ENCODE measurements at places on chromosomes 11 and 22. TPM values are rescaled to one million over a fixed set of nuclear protein-coding genes. Genes with fewer than 3 reads are reported as not detected.

GRCh38 chr11:14132312-14132711 is 169.8 kb downstream of the SPON1 start:
- no peak overlapping the region for H3K27ac ChIP-seq
- no peaks in the 10 kb centered on the region for H3K36me3 ChIP-seq
- H3K4me3 ChIP-seq = no peak overlapping the region
- no peak for DNase-seq
- no peaks in the 10 kb centered on the region for H3K27me3 ChIP-seq

- no peak for DNase-seq
- H3K4me1 ChIP-seq = no peaks in the 10 kb centered on the region
- H3K4me3 ChIP-seq = no peak overlapping the region
- H3K27me3 ChIP-seq = no peaks in the 10 kb centered on the region
- H3K27ac ChIP-seq = no peak overlapping the region
These were observed 81.1 kb downstream of the DGCR2 start for GRCh38 chr22:19040888-19041703.

DNA sequence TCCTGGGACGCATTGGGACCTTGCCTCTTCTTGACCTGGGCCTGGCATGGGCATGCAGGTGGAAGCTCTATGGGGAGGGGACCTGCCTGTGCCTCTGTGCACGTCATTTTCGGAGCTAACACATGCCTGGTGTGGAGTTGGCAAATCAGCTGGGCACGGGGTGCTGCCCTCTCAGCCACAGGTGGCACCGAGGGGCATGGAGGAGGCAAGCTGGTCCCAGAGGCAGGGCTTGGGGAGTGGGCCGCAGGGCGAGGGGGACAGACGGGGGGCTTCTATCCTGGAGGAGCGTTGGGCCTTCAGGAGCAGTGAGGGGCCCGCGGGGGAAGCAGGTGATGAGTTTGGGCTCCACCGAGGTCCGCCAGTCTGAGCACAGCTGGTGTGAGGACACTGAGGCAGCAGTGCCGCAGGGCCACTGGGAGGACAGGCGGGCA is 362.0 kb downstream of the TBC1D22A start:
- H3K27ac ChIP-seq = no peak overlapping the region
- H3K36me3 ChIP-seq = peaks cover 5% of the 10 kb centered on the region
- no peak overlapping the region for H3K4me3 ChIP-seq
- H3K27me3 ChIP-seq = no peaks in the 10 kb centered on the region
- no peak for DNase-seq
- no peaks in the 10 kb centered on the region for H3K4me1 ChIP-seq

- H3K4me3 ChIP-seq = peak overlapping the region; percentile 71
- H3K4me1 ChIP-seq = peaks cover 51% of the 10 kb centered on the region
- peak; percentile 95 for DNase-seq
- no peaks in the 10 kb centered on the region for H3K27me3 ChIP-seq
These were observed 716 bp upstream of the DDB2 start for GRCh38 chr11:47213950-47214565.

GRCh38 chr11:123062892-123063825 is 1.2 kb upstream of the HSPA8 start:
- H3K36me3 ChIP-seq = peaks cover 30% of the 10 kb centered on the region
- peak; percentile 84 for DNase-seq
- peak overlapping the region; percentile 100 for H3K27ac ChIP-seq
- no peaks in the 10 kb centered on the region for H3K27me3 ChIP-seq

DNA sequence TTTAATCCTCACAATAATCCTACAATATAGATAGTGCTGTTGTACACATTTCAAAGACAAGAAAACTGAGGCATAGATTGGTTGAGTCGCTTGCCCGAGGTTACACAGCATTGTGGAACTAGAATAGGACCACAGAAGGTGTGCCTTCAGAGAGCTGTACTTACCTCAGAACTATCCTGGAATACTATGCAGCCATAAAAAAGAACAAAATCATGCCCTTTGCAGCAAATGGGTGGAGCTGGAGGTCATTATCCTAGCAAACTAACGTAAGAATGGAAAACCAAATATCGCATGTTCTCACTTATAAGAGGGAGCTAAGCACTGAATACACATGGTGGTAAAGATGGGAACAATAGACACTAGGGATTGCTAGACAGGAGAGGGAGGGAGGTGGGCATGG is 15.7 kb upstream of the NAV2 start:
- H3K4me1 ChIP-seq = peaks cover 20% of the 10 kb centered on the region
- H3K4me3 ChIP-seq = no peak overlapping the region
- DNase-seq = no peak
- peak overlapping the region; percentile 51 for H3K27ac ChIP-seq
- H3K36me3 ChIP-seq = no peaks in the 10 kb centered on the region

SAA2 gene
- total RNA-seq = 2.7 TPM

GRCh38 chr11:46180736-46181135 is 59.5 kb upstream of the PHF21A start:
- H3K27ac ChIP-seq = no peak overlapping the region
- H3K27me3 ChIP-seq = no peaks in the 10 kb centered on the region
- no peak overlapping the region for H3K4me3 ChIP-seq
- H3K4me1 ChIP-seq = no peaks in the 10 kb centered on the region
- H3K36me3 ChIP-seq = no peaks in the 10 kb centered on the region

DNA sequence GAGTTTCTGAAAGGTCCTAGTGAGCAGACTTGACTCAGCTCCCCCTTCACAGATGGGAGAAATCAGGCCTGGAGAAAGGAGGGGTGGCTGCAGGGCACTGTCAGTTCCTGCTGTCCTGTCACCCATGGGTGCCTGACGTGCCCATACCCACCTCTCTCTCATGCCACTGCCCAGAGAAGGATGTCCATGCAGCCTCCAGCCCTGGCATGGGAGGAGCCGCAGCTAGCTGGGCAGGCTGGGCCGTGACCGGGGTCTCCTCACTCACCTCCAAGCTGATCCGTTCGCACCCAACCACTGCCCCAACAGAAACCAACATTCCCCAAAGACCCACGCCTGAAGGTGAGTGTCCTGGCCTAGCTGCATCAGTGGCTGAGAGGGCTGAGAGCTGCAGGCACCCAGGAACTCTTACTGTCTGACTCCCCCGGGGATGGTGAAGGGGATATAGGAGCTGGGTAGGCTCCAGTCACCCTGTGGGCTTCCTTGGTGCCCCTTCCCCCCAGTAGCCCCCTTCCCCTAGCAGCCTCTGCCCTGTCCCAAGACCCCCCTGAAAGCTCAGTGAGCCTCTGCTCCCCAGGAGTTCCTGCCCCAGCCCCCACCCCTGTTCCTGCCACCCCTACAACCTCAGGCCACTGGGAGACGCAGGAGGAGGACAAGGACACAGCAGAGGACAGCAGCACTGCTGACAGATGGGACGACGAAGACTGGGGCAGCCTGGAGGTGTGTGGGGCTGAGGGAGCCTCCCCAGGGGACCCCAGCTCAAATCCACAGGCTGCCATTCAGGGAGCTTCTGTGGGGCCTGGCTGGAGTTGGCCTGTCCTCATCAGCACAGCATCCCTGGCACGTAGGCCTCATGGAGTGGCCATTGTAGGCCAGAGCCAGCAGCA is 11.8 kb downstream of the SCYL1 start:
- no peaks in the 10 kb centered on the region for H3K27me3 ChIP-seq
- peaks cover 26% of the 10 kb centered on the region for H3K4me1 ChIP-seq
- H3K27ac ChIP-seq = no peak overlapping the region
- H3K36me3 ChIP-seq = peaks cover 75% of the 10 kb centered on the region
- no peak overlapping the region for H3K4me3 ChIP-seq
- no peak for DNase-seq

DNA sequence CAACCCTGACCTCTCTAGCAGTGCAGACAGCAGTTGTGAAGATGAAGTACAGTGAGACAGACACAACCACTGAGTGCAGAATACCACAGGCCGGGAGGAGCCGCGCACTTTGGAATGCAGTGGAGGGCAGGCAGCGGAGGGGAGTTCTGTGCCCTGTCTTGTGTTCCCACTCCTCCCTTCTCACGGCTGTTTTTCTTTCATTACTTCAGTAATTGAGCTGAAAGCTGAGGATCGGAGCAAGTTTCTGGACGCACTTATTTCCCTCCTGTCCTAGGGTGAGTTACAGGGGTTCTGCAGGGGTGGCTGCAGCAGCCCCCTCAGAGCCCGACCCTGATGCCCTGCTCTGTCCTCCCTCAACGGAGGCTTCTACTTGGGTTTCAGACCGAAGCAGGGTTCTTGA is 5.6 kb downstream of the CLDN5 start:
- peaks cover 5% of the 10 kb centered on the region for H3K27me3 ChIP-seq
- H3K36me3 ChIP-seq = no peaks in the 10 kb centered on the region
- no peak overlapping the region for H3K27ac ChIP-seq
- no peak for DNase-seq
- peaks cover 9% of the 10 kb centered on the region for H3K4me1 ChIP-seq
- H3K4me3 ChIP-seq = no peak overlapping the region

RPS6KA4 gene
- total RNA-seq = 103 TPM
